Camera-type eye (tissue), 1 donor: ENCODE measurements at places on chromosomes 3 and 15. TPM values are rescaled to one million over a fixed set of nuclear protein-coding genes. Genes with fewer than 3 reads are reported as not detected.

Gene TJP1
- 145 TPM for total RNA-seq

Gene THBS1
- 177 TPM for total RNA-seq

Gene SI
- not detected for total RNA-seq

Gene BUB1B
- 14.3 TPM for total RNA-seq

Gene TMIE
- total RNA-seq, result 3.0 TPM

Gene LMAN1L
- 3.0 TPM for total RNA-seq

Gene AHSG
- not detected for total RNA-seq

Gene TRH
- 14.0 TPM for total RNA-seq

Gene POC1A
- 3.1 TPM for total RNA-seq

Gene VEPH1
- 10.5 TPM for total RNA-seq

Gene FEZF2
- 14.3 TPM for total RNA-seq

Gene ATP13A4
- total RNA-seq, result 14.6 TPM

Gene MYZAP
- total RNA-seq, result 2.9 TPM

Gene WDR76
- total RNA-seq, result 14.3 TPM

Gene CCDC54
- not detected for total RNA-seq

Gene APOD
- 23.9 TPM for total RNA-seq

Gene SEMA5B
- 33.2 TPM for total RNA-seq

Gene SOX14
- total RNA-seq, result not detected

Gene IRAK2
- total RNA-seq, result 4.5 TPM

Gene CCDC39
- 0.66 TPM for total RNA-seq

Gene GPR62
- 0.27 TPM for total RNA-seq

Gene SLC15A2
- 28.6 TPM for total RNA-seq

Gene GREM1
- 1.2 TPM for total RNA-seq

Gene TMEM108
- 16.1 TPM for total RNA-seq

Gene LOXL1
- total RNA-seq, result 65.1 TPM

Gene ANKRD34C
- 0.22 TPM for total RNA-seq

Gene IL20RB
- 0.38 TPM for total RNA-seq

Gene PPCDC
- total RNA-seq, result 23.6 TPM

Gene TRPM1
- 52.6 TPM for total RNA-seq

Gene SLC9C1
- total RNA-seq, result 1.5 TPM

Gene WDR72
- total RNA-seq, result 1.4 TPM

Gene ZNF660
- 21.2 TPM for total RNA-seq

Gene TEX55
- total RNA-seq, result not detected

Gene CCR3
- not detected for total RNA-seq

Gene FBLN2
- total RNA-seq, result 122 TPM
